Stimulated activated naive CD4-positive, alpha-beta T cell (primary cell): ENCODE measurements at places on chromosomes 5 and 9.

- DNase-seq, result no peak
Measured at GRCh38 chr9:88870627-88871026, 120.6 kb upstream of the S1PR3 start.

GRCh38 chr5:51961154-51961562 lies 577.9 kb downstream of the ISL1 start:
- no peak for DNase-seq

- no peak for DNase-seq
Measured at GRCh38 chr9:120032639-120033038, 547.3 kb downstream of the CDK5RAP2 start.

GRCh38 chr5:81760521-81760920 lies 9.6 kb upstream of the SSBP2 start:
- DNase-seq, result no peak

GRCh38 chr5:140037012-140037411 lies 6.1 kb downstream of the NRG2 start:
- no peak for DNase-seq

DNA sequence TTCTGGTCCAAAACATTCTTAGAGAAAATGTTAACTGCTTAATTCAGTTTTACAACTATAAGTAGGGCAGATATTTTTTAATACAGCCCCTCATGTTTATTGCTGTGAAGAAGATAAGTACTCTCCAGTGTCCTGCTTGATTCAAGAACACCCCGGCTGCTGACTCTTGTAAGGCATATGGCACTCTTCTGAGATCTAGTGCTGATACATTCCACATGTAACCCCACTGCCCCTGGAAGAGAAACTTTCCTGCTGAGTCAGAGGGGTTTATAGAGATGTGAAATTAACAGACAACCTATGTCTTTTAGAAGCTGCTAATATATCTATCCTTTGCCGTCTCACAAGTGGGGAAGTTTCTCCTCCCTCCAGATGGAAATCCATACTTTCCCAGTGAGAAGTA lies 1.0 kb upstream of the MINAR2 start:
- no peak for DNase-seq
